NCI-H2227 treated with DMSO at 0.1 percent for 48 hours (cell line): ENCODE measurements at places on chromosomes 5 and 9.
A peak's percentile ranks its signal among the peaks of the same experiment; 100 is the strongest.

DNA sequence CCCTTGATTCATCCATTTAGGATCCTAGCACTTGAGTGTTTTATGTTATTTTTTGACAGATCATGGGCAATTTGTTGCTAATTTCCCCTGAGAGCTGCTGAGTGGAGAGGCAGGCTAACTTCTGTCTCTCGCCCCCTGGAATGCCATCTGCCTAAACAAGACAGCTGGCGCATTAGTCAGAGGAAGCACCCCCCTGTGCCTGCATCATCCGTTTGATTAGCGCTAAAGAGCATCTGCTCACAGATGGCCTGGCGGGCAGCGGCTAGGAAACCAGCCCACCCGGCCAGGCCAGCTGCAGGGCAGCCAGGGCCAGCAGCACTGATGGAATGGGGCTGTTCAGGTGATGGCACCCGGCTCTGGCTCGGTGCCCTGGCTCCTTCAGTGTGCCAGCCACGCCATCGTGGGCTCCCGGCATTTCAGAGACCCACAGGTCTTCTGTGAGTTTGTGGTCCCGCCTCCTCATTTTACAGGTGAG is 22.9 kb upstream of the ASS1 start:
- peak; percentile 41 for DNase-seq

DNA sequence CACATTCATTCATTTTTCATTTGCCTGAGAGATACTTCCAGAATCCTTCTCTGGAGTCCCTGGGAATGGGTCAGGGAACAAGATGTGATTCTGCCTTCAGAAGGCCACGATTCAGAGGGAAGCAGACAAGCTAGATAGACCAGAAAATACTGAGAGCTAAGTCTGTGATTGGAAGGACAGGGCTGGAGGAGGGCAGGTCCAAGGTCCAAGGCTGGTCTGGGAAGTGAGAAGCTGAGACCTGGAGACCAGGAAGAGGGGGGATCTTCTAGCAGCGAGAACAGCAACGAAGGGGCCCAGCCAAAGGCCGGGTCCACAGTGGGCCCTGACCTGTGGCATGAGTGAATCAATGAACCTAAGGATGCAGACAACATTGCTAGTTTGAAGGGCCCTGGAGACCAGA is 4.1 kb upstream of the IER5L start:
- DNase-seq, result no peak

- no peak for DNase-seq
Measured at GRCh38 chr9:131714161-131714646, 25.7 kb downstream of the RAPGEF1 start.

GRCh38 chr9:136673975-136674785 is 11.5 kb downstream of the EGFL7 start:
- no peak for DNase-seq

- no peak for DNase-seq
Measured at GRCh38 chr5:173984218-173984617, 4.8 kb upstream of the C5orf47 start.

DNA sequence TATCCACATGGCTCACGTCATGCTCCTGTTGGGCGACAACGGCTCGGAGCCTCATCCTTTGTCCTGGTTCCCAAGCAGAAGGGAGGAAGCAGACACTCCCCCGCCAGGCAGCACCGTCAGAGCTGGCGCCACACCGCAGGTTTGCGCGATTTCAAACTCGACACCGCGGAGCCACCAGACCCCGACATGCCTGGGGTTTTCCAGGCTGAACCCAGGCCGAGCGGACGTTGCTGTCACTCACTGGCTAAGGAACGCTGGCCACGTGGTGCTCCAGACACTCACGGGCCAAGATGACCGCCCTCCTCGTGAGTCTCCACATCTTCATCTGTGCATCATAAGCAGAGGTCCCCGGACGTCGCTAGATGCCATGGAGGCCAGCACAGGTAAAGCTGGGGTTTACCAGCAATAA is 9.0 kb downstream of the TERT start:
- no peak for DNase-seq
